GM12864 (cell line): ENCODE measurements at places on chromosomes 3 and 15.

- DNase-seq, result no peak
Observed at GRCh38 chr3:144107923-144108322, 136.3 kb downstream of the DIPK2A start.

GRCh38 chr3:115657168-115657567 lies 33.9 kb downstream of the GAP43 start:
- DNase-seq, result no peak

- no peak for DNase-seq
Observed at GRCh38 chr15:78154955-78155354, 5.8 kb downstream of the IDH3A start.

DNA sequence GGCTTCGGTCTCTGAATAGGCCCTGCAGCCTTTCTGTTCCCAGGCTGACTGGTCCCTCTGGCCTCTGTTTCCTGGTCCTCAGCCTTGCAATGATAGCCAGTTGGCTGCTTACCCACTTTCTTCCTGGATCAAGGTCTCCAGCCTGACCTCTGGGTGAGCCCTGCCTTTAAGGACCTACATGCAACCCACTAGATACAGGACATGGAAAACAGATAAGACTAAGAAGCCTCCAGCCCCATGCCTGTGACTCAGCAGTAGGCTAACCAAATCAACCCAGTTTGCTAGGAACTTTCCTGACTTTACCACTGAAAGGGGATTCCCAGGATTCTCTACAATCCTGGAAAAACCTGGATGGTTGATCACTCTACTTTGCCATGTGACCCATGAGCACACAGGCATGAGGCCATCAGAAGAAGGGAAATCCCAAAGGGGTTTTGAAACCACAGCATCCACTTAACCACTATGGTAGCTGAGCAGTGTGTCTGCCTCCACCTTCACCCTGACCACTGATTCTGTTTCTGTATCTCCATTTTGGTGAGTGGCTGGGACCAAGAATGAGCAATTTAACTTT lies 188.1 kb downstream of the CHST2 start:
- DNase-seq, result no peak

GRCh38 chr3:64161481-64161952 lies 63.7 kb downstream of the PRICKLE2 start:
- DNase-seq, result no peak

GRCh38 chr15:101237251-101237650 lies 14.6 kb downstream of the CHSY1 start:
- no peak for DNase-seq

DNA sequence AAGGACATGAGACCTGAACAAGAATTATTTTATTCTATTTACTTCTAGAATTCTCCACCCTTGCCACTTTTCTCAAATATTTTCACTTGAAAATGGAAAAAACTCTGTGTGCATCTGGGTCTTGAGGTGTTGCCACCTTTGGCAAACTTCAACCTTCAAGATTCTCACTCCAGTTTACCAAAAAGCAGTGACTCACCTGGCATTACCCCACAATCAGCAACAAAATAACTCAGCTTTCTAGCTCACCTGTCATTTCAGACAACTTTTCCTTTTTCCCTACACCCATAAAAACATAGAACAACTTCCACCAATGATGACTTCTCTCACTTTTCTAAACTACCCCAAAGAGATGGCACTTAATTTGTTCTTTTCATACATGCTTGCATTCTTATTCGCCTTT lies 115.8 kb downstream of the DUT start:
- no peak for DNase-seq

DNA sequence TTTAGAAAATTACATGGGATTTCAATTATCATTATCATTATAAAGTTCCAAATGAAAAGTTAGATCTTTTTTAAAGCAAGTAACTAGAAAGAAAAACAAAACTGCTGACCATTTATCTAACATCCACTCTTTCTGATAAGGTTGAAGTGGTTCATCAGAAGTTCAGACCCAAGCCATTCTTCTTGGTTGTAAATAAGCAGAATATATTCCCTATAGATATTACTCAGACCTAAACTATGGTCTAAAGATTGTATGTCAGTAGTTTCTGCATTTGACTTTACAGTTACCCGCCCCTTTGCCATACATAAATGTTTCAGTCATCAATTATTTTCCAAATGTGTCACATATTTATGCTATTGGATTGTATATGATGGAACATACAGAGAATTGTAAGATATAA lies 136.7 kb downstream of the PLOD2 start:
- DNase-seq, result no peak

DNA sequence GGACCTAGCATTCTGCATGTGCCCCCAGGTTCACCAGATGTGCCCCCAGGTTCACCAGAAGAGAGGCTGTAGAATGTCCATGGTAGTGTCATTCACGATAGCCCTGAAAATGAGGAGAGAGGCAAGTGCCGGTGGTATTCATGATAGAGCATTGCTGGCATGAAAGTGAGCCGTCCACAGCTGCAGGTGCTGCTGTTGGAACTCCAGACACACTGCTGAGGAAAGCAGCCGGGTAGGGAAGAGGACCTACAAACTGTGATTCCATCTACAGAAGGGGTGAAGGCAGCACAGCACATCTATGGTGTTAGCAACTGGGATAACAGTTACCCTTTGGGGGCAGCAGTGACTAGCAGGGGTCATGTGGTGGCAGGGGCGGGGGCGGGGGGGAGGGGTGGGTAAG lies 125.0 kb upstream of the PLXNA1 start:
- DNase-seq, result no peak

GRCh38 chr3:56761887-56762651 lies 39.7 kb downstream of the ARHGEF3 start:
- no peak for DNase-seq

DNA sequence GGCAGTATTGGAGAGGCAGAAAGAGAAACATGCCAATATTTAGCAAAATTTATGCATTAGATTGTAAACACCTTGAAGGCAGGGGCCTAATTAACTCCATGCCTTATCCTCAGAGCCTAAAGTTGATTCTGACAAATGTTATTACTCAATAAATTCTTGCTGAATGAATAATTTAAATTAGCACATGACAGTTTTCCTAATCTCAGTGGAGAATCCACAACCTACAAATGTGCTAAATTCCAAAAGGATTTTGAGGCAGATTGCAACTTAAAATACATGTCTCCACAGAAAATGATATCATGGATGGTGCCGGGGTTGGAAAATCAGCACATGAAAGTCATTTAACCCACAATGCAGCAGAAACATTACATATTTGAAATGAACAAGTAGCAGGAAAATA lies 41.1 kb upstream of the NANOGP8 start:
- DNase-seq, result no peak

DNA sequence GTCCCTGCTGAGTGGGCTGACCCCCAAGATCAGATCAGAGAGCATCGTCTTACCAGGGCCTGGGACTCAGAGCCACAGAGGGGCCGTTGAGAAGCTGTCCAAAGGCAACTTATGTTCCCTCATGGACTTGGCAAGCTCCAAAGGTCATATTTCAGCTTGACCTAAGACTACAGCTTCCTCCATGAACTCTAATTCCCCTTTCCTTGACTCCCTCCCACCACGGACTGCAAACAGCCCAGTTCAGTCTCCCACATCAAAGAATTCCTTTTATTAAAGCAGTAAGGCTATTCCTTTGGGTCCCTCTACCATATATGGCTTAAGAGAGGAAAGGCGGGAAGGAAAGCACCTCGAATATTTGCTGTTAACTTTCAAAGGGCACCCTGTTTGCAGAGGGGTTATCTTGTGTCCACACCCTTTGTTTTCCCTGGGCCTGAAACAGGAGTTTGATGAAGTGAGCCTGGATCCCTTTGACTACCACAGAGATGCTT lies 146.1 kb upstream of the THBS1 start:
- no peak for DNase-seq

- DNase-seq, result no peak
Observed at GRCh38 chr3:63911509-63911872, 692 bp downstream of the SCAANT1 start.

DNA sequence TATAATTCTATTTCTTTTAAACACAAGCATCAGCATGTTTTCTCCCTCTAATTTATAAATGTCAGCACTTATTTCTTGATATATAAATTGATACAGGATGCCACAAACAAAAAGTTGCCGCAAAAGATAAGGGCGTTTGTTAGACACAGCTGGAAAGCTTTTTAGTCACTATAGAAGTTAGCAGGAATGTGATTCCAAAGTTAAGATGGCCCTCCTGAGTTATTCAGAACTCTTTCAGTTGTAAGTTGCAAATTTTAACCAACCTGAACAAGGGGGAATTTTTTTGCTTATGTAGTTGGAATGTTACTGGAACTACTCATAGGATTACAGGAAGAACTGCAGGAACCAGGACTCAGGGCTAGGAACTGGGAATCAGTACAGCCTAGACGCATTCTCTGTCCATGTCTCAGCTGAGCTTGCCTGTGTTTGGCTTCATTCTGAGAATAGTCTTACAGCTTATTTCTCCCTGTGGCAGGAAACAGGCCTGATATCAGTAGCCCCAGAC lies 166.3 kb downstream of the VGLL4 start:
- no peak for DNase-seq

DNA sequence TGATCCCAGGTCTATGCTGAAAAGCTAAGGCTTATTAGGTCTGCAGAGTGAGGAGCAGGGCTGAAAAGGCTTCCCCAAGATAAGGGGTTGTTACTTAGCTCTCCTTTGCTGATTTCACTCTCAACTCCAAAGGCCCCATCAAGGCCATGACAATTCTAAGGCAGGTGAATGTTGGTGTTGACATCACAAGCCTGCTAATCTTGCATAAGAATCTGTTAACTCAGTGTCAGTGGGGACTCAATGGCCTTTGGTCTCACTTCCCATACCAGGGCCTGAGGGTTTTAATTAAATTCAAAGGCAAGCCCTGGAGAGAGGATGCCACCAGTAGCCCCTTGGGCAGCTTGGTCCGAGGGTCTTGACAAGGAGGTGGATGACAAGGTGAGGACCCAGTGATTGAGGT lies 9.4 kb upstream of the ALAS1 start:
- no peak for DNase-seq

DNA sequence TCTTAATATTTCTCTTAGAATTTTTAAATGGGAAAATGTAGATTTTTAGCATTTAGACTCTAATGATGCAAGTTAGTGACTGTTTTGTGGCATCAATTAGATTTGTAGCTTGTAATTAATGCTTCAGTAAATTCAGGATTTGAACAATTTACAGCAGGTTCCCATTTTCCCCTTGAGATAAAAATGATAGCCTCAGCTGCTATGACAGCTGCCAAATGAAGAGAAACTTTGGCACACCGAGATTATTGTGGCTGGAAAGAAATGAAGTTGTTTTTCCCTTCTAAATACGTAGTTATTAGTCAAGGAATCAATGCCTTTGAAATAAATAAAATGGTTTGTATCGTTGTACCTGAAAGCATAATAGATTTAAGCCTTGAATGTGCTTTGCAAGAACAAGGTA lies 206.4 kb upstream of the P2RY1 start:
- DNase-seq, result no peak

DNA sequence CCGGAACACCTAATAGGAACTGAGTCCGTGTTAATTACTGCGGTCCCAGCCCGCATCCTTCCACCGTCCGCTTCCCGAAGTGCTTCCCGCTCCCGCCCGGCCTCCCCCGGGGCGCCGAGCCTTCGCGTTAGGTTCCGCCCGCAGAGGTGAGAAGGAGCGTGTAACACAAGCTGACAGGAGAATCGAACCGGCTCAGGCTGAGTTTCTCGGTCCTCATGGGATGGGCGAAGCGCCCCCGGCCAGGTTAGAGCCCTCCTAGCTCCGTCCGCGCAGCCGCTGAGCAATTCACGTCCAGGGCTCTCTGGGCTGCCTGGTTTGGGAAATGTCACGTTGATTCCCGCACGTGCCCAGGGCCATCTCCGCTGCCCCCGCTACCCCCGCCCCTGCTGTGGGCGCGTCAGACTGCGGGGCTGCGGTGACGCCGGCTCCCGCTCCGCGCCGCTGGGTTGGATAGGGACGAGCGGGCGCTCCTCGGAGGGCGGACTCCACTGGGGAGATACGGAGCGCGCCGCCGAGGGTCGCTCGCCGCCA lies 954 bp downstream of the CLDN11 start:
- DNase-seq, result no peak

DNA sequence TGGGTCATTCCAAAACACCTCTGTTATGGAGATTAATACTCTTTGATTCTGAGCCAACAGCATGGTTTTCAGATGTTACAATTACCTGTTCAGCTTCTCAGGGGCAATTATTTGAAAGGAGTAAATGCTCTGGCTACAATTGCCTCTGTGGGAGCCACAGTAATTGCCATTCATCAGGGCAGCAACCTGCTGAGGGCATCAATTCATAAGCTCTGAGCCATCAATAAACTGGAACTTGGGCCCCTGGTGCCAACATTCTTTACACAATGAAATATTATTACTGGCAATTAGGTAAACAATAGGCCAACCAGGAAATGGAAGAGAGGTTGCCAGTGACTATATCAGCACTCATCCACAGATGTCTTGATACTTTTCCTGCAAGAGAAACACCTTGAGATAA lies 660.8 kb downstream of the MECOM start:
- DNase-seq, result no peak

DNA sequence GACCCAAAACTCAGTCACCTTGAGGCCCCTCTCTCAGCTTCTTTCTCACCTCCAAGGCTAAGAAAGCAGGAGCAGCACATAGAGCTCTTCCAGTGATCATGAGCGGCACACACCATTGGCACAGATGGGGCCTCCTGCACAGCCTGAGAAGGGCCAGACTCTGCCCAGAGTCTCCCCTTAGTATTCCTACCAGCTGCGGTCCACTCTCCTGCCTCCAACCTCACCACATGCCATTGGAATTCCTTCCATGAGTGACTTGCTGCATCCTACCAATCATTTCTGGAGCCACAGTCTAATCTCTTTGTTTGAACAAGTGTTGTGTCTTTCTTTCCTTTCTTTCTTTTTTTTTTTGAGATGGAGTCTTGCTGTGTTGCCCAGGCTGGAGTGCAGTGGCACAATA lies 39.3 kb downstream of the CDCP1 start:
- no peak for DNase-seq

DNA sequence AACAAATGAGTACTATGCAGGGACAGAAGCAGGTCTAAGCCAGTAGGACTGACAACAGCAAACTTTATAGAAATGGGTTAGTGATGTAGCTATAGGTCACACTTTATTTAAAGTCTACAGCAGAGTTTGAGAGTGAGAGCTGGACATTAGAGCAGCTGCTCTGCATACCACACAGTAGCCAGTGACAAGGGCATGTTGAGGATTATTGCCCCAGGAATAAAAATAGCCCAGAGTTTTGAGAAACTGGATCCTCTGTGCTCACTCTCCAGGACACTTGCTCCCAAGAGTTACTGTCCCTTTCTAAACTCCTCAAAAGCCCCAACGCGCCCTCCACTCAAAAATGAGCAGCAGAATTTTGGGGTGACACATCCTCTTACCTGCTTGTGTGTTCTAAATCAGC lies 21.1 kb downstream of the LRTM1 start:
- no peak for DNase-seq

- no peak for DNase-seq
Observed at GRCh38 chr3:172146349-172146748, 107.0 kb downstream of the FNDC3B start.

GRCh38 chr15:73028031-73028430 lies 24.2 kb upstream of the NEO1 start:
- DNase-seq, result no peak

GRCh38 chr3:122680475-122681283 lies at the start of gene PARP14:
Gene PARP14 (plus strand): TSS chr3:122680839. CDS start chr3:122680884, 45 bp downstream.
- no peak for DNase-seq

- DNase-seq, result no peak
Observed at GRCh38 chr3:51948016-51948580, 5.9 kb downstream of the PARP3 start.
